ENCODE measurements at places on chromosomes 1 and 21.

DNA sequence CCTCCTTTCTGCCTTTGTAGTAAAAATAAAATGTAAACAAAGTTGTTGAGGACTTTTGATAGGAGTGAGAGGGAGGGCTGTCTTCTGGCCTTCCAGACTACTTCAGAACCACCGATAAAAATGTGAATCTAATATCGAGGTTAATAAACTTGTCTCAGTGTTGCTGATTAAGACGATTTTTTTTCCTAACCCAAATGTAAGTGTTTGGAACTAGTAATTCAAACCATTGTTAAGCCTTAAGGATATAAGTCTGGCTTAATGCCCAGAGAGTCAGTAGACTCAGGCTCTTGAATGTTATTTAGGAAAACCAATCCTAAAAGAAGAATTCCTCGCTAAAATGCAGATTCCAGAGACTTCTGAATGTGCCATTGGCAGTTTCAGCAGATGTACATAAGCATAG, 356.9 kb downstream of the SIPA1L2 start:
- peak; percentile 56 for DNase-seq

GRCh38 chr1:160622501-160623226, 24.2 kb downstream of the SLAMF1 start:
- DNase-seq: no peak

DNA sequence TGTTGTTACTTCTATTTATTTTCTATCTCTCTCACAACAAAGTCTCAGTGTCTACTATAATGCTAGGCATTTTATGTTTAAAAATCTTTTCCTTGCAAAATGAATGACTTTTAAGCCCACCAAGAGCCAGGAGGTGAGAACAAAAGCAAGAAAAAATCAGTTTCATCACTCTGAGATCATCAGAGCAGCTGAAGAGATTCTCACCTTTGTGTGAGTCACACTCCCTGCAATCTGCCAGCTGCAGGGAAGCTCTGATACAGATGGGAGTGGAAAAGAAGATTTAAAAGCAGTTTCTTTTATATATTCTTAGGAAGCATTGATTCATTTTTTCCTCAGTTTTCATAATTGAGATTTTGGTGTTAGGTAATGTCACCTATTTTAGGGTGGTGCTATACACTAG, 107.6 kb downstream of the LHX9 start:
- DNase-seq: peak; percentile 39

DNA sequence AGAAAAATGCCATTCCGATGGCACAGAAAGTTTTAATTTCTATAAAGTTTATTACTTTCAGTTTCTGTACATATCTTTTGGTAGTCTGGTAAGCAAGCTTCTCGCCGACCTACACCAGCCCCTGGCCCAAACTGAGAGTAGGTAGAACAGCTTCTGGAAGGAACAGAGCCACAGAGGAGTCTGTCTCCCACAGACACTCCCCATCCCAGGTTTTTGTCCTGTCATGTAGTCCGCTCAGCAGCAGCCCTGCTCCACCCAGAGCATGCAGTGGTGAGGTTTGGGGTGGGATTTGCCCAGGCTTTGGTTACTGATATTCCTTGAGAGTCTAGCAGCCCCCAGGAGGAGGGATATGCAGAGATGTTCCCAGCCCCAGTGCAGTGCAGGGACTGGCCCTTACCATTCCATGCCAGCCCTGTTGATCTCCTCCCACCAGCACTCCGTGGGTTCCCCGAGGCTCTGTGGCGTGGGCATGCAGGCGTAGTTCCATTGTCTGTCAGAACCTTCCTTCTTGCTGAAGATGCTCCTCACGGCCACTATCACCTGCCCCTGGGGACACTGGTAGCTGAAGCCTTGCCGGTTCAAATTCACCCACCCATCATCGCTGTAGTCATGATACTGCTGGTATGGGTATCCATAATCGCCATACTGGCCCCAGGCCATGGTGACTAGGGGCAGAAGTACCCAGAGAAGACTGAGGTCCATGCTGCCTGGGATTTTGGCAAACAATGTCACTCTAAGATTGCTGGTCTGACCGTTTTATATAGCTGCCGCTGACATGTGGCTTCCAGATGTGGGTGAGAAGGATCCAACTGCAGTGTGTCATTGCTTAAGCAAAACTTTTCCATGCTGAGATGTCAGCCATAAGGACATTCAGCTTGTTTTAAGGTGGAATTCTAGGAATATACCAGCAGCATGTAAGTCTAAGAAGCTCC, at the start of gene DPT:
TSS of gene DPT (minus strand) at position 734 of the 932 bp plus-strand sequence. CDS start at position 702, 32 bp downstream.
- DNase-seq: peak; percentile 94

- DNase-seq: no peak
Observed at GRCh38 chr1:181423301-181423918, 59.9 kb upstream of the CACNA1E start.

DNA sequence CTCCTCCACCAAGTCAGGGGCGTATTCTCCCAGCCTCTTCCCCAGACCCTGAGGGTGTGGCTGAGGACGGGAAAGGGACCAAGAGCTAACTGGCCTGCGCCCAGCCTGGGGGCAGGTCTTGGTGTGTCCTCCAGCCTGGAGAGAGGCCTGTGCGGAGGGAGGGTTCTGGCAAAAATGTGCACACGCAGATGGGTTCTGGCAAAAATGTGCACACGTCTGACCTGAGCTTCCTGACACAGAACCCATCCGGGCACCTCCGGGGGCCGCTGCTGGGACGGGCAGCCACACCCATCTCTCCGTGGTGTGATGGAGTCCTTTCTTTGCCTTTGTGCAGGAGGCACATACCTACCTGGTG, 23.1 kb upstream of the PKP1 start:
- no peak for DNase-seq

DNA sequence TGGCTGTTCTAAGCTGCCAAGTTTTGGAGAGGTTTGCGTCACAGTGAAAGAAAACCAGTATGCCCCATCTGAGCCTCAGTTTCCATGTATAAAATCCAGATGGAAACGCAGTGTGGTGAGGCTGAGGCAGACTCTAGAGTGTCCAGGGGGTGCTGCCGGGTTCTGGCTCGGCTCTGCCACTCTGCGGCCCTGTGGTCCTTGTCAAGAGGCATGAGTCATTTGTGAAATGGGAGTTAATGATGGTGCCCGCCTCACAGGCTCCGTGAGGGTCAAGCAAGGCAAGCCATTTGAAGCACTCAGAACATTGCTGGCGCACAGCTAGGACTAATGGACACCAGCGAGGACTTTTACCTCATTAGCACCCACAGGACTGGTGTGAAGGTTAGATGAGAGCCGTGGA, 214.3 kb downstream of the PTPRU start:
- no peak for DNase-seq

- DNase-seq: peak; percentile 95
Observed at GRCh38 chr1:20411196-20411980, 74.6 kb downstream of the CAMK2N1 start.

GRCh38 chr1:183000167-183000962, 22.9 kb upstream of the LAMC1 start:
- no peak for DNase-seq

DNA sequence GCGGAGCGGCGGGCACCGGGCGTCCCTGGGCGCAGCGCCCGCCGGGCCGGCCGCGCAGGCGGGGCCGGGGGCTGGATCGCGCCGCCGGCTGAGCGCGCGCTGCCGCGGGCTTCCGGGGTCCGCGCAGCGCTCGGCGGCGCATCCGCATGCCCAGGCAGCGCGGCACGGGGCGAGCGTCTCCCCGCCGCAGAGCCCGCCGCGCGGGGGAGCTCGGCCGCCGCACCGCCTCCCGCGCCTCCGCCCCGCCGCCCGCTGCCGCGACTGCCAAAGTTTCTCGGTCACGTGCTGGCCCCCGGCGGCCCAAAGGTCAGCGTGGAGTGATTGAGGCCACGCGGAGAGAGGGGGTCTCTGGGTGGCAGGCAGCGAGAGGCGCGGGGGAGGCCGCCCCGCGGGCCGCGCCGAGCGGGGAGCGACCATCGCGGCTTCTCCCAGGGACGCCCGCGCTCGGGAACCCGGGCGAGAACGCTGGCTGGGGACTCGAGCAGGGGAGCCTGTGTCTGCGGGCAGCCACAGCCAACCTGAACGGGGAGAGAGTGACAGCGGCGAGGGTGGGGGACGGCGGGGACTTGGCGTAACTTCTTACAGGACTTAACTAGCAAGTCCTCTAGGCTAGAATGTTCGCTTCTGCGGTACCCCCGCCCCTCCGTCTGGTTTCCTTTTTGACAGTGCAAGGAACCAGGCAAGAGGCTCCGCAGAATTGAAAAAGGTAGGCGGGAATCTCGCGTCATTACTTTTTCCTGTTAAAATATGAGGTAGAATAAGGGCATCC, at the start of gene ILDR2:
TSS of gene ILDR2 (minus strand) at position 180 of the 769 bp plus-strand sequence. CDS start 272 bp downstream, outside the sequence.
- DNase-seq: peak; percentile 12

DNA sequence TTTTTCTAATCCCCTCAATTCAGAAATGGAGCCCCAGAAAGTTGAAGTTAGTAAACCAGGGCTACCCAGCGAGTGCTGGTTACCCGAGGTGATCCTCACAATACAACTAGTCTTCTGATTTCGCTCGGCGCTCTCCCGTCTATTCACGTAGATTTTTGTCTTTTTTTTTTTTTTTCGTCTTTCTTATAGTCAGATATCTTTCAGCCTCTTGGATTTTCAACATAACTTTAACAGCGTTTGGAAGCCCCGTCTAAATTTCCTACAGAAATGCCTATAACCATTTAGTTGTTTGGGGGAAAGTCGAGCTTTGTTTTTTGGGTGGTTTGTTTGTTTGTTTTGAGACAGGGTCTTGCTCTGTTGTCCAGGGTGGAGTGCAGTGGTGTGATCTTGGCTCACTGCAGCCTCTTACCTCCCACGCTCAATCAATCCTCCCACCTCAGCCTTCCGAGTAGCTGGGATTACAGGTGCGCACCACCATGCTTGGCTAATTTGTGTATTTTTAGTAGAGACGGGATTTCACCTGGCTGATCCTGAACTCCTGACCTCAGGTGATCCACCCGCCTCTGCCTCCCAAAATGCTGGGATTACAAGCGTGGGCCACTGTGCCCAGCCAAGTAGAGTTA, 818 bp upstream of the TMEM50B start:
- no peak for DNase-seq

DNA sequence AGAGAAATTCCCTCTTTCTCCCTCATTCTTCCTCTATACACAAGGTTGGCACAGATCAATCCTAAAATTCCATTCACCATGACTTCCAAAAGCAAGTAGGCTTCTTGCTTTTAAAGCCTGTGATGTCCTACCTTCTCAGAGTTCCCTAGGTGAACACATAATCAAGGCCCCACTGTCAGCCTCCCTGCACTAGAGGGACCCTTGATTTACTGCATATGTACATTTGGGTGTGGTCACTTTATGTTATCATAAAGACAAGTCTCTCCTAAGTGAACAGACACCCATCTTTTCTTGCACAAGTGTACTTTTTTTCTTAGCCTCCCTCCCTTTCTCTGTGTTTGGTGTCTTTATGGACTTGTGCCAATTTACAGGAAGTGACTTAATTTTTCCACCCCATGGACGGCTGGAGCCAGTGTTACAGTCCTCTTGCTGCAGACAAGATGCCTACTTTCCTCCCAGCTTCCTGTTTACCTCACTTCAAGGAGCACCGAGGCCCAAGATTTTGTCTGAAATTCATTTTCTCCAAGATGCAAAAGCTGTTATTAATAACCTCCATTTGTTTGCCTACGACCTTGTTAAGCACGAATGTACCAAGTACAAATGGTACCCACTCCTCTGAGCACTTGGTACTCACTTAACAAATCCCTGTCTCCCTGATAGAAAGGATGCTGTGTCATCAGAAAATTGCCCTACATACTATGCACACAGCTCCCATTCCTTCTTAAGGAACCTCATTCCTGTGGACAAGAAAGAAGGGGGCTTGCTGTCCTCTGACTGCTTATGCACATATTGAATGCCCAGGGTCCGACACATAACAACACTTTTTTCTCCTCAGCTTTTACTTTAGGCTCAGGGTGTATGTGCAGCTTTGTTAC, 82.8 kb upstream of the SLC44A3 start:
- DNase-seq: peak; percentile 47

GRCh38 chr1:171994293-171994692, 153.0 kb downstream of the DNM3 start:
- DNase-seq: no peak

DNA sequence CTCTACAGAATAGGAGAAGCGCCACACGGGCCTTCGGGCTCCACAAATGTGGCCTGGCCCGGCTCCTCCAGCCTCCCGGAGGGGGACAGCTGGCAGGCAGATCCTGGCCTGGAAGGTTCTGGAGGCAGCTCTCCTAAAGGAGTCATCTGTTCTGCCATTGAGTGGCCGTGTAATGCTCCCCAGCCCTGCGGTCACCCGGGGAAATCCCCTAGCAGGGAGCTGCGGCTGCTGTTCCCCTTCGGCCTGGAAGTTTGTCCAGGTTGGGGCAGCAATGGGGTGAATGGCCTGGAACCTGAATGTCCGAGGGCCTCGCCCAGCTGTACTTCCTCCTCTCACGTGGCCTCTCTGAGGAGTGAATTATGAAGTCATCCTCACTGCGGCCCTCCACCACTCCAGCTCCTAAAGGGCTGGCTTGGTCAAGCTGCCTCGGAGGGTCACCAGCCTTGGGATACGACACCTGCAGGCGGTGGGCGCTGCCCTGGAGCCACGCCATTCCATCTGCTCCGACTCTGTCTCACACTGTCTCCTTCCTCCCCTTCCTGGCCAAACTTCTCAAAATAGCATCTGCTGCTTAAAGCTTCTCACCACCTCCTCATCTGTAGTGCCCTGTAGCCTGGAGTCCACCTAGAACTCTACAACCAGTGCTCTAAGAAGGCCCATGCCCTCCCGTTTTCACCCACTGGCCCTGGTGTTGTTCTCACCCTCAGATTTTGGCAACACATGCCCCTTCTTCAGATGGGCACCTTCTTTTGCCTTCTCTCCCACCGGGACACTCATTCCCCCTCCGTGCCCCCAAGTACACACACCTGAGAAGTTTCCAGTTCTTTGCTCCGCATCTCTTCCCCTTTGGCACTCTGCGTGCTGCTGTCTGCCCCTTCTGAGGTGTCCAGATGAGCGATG, 54.4 kb upstream of the TMPRSS2 start:
- DNase-seq: peak; percentile 33

DNA sequence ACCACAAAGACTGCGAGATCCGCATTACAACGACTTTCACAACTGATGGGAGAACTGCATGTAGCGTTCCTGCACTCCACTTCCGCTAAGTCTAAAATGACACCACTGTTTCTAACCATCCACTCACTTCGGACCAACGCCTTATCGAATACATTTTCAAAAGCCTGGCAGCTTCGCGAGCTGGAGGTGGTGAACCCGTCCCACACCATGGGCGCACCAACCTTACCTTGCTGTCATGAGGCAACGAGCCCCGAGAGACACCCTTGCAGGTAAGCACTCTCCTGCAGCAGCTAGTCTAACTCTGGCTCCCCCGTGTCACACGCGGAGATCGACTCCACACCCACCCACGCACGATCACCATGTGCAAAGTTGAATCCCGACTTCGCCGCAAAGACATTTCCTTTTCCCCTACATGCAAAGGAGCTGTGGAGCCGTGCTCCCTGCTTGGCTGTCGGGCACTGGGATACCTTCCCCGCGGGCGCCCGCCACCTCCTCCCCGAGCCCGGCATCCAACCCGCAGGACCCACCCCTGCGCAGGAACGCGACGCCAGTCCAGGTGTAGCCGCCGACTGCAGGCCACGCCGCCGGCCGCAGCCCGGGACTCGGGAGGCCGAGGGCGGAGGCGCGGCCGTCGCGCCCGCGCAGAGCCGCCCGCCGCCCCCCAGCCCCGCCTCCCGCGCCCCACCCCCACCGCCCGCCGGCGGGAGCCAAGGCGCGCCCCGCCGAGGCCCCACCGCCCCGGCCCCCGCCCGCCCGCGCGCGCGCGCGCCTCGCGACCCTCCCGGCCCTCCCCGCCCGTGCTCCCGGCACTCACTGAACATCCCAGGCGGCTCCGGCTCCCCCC, 629 bp downstream of the TAF5L start:
- peak; percentile 26 for DNase-seq

Data from fibroblast of skin of abdomen (primary cell).